ENCODE measurements at places on chromosomes 2 and 18.
A peak's percentile ranks its signal among the peaks of the same experiment; 100 is the strongest.

DNA sequence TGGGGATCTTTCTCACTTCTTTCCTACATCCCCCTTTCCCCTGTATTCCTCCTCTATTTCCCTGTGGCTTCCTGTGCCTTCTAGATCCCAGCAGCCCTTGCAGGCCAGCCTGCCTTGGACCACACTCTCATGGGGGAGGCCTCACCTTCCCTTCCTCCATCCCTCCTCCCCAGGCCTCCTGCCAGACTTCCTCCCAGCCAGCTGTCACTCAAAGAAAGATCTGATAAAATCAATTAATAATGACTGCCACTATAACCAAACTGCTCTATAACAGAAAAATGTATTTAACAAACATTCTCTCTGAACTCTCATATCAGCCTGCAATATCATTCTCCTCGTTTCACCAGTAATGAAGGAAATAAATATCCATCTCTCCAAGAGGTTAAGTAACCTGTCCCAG, 144.9 kb upstream of the SIX2 start:
- DNase-seq, result no peak

DNA sequence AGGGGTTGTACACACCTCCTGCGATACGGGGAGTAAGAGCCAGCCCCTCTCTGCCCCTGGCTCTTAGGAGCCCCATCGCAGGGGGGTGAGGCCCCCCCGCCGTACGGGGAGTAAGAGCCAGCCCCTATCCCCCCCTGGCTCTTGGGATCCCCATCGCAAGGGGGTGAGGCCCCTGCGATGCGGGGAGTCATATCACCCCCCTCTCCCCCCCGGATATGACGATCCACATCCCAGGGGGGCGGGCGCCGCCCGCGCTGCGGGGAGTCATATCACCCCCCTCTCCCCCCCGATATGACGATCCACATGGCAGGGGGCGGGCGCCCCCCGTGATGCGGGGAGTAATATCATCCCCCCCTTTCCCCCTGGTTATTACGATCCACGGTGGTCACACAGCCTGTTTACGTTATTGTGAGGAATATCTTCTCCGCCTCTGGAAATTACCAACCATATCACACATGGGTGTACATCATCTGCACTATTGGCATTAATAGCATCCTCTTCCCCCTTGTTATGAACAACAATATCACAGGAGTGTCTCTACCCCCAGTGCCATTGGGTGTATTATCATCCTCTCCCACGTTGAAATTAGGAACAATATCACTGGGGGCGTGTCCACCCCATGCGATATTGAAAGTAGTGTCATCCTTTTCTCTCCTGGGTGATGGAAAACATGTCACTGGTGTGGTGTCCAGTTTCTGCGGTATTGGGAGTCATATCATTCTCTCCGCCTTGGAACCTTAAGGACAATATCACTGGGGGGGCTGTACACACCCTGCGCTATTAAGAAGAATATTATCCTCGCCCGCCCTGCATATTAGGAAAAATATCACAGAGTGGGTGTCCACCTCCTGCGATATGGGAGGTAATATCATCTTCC, 24.7 kb upstream of the NAGK start:
- DNase-seq, result no peak

- no peak for DNase-seq
Measured at GRCh38 chr2:123521854-123522253, 503.2 kb upstream of the CNTNAP5 start.

- no peak for DNase-seq
Measured at GRCh38 chr2:203972066-203972465, 35.5 kb downstream of the ICOS start.

GRCh38 chr2:238698072-238698352, 149.9 kb upstream of the TWIST2 start:
- DNase-seq, result no peak

DNA sequence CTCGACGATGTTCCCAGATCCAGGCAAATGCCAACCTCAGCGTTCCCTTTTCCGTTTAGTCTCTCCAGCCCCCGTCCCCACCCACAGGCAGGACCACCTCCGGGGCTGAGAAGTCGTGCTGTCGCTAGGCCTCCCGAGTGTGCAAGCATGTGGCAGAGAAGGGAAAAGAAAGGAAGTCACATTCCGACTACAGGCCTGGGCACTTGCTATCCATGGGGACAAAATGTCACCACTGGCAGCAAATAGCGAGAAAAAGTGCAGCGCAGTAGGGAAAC, 420 bp downstream of the PIGN start:
- no peak for DNase-seq

DNA sequence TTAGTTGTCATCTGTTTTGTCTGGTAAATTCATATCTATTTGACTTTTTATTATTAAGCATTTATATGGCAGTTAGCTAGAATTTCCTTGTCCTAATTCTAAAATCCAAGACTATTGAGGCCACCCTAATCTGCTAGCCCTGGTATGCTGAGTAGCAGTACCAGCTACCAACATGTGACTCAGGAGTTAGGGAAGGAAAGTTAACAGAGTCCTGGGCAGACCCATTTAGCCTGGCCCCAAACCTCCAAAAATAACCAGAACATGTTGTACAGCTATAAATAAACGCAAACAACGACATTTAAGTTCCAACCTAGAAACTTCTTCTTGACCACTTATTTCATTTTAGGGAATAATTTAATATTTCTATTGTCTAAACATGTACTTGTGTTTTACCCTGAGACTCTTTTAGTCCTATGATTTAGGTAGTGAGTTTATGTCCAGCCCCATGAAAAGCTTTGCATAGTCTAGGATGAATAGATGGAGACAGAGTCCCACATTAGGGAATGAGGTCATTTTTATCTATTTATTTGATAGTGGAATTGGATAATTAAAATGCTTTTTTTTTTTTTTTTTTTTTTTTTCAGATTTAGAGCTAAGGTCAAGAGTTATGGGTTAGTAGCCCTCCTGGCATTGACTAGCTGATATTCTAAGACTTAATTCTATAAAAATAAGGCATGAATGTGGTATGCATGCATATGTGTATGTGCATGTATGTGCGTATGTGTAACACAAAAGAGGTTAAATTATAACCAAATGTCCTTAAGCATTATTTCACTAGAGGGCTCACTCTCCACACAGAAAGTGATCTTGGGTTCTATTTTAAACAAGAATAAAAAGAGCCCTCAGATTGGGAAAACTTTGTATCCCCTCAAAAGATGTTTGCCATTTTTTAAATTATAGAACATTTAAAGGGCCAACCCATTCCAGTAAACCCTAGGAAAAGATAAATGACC, 160.1 kb upstream of the MAPRE2 start:
- DNase-seq, result no peak

DNA sequence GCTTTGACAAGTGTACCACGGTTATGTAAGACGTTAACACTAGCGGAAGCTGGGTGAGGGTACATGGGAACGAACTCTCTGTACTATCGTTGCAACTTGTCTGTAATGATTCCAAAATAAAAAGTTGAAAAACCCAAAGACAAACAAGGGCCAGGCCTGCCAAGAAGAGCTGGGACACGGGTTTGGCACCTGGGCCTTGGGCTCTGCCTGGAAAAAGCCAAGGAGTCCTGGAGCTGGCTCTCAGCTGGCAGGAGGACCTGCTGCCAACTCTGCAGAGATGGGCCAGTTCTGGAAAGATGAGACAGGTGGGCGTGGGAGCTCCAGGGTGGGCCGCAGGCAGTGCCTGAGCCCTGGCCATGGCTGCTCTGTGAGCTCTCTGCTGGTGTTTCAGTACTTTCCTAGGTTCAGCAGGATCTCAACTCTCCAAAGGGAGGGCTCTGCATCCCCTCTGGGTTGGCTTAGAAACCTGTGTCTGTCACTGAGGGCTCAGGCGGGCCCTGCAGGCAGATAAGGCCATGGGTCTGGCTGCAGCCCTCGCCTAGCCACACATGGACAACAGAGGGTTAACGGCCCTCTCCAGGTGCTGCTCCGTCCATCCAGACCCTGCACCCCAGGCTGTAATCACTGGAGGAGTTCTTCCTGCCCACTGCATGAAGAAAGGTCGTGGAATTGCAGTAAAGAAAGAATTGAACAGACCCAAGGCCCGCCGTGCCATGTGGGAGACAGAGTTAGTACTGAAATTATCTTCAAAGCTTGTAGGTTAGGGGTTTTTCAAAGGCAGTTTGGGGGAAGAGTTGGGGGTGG, 89.9 kb downstream of the RHOB start:
- DNase-seq, result peak; percentile 54

- DNase-seq, result no peak
Measured at GRCh38 chr18:67359873-67360838, 156.4 kb downstream of the DSEL start.

DNA sequence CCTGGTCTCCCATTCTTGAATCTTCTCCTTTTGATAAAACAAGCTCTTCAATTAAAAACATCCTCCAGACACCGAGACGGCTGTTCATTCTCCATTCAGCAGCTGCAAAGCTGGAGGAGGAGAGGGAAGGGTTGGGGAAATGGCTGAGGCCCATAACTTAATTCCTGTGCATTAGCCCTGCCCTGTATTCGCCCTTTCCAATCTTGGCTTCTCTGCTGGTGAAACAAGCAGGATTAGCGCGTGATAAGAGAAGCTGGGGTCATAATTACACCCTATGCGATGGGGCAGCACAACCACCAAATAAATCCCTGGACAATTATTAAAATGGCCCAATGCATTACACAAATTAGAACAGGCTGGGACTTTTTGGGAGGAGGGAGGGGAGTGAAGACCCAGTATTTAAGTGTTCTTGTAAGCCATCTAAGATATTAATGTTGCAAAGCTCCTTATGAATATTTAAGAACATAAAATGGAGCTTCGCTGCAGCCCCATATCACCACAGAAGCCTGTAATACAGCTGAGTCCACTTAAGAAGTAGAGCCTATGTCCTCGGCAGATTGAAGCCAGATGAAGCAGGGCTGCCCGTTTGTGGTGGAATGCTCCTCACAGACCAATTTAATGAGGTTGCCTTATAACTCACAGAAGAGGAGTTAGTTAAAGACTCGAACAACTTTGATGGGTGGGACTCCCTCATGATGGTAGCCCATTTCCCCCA, 176.6 kb upstream of the SKOR2 start:
- DNase-seq, result no peak

DNA sequence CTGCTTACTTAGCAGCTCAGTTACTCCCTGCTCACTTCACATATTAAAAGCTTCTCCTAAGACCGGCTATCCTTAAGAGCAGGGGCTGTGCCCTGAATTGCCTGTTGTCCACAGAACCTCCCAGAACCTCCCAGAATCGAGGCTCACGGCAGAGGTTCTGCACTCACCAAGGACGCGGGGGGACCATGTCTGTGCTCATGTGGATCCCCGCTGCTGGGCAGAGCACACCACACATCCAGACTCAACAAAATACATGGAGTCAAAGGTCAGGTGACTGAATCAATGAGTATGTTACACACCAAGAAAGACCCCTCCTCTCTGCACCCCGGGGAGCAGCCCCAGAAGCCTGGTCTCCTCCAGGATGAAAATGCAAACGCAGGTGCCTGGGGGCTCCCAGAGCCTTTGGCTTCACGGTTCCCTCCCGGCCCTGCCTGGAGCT, 149.0 kb downstream of the MBP start:
- DNase-seq, result no peak

DNA sequence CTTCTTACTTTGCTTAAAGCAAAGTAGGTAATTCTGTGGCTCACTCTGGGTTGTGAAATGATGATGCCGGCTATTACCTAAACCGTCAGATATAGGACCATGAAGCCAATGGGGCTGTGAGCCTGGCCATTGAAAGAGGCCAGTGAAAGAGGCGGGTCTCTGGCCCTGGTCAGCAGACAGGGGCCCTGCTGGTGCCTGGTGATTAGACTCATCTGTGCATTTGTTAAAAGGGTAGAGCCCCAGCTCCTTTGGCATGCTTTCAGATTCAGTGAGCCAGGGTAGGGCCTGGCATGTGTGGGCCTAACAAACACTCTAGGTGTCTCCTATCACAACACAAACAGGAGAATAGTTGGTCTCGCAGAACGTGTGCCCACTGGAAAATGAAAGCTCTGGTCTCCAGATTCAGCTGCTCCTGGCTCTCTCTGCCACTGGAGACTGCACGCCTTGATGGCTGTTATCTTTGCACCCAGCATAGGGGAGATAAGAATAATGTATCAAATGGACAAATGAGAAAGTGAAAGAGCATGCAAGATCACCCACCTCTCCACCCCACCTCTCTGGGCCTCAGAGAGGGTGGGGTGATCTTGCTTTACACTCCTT, 6.9 kb downstream of the LRRC30 start:
- no peak for DNase-seq

- DNase-seq, result no peak
Measured at GRCh38 chr2:63712748-63713147, 124.0 kb downstream of the MDH1 start.

DNA sequence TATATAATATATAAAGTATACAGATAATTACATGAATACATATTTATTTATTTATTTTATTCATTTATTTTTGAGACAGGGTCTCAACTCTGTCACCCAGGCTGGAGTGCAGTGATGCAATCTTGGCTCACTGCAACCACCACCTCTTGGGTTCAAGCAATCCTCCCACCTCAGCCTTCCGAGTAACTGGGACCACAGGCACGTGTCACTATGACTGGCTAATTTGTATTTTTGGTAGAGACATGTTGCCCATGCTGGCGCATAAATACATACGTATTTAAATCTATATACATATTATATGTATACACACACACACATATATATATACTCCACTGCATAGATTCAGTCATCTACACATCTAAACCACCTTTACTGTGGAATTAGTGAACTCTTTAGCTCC, 20.6 kb upstream of the NDUFV2 start:
- DNase-seq, result no peak

DNA sequence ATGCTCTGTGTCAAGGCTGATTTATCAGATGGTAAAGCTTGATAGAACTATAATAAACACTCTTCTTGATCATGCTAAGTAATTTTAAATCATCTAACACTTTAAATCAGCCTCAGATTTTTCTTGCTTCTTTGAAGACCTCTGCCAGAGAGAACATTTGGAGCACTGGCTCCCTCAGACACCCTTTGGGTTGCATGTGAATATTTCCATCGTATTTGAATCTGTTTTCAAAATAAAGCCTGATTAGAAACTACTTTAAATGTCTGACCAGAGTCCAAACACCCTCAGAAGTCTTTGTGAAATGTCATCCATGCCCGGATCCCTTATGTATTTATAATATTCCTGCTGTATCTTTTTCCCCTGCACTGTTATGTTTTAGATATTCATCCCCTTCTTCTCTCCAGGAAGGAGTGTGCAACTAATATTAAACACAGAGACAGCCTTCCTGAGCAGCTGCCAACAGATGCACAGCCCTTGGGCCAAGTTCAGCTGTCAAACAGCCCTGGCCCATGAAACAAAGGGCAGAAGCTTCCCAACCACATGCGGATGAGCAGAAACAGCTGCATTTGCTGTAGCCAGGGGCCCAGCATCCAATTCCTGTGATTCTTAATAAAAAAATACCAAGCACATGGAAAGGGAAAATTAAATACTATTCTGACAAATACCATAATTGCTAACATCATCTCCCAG, 46.5 kb downstream of the DPP10 start:
- DNase-seq, result no peak

GRCh38 chr2:231168460-231169139, 29.8 kb upstream of the ARMC9 start:
- DNase-seq, result no peak

All from nucleus accumbens (tissue), 56 donors.